ENCODE measurements at places on chromosomes 7 and 10.
A peak's percentile ranks its signal among the peaks of the same experiment; 100 is the strongest.

- no peak for DNase-seq
Measured at GRCh38 chr7:151238924-151239836, 6.9 kb downstream of the CHPF2 start.

- DNase-seq: no peak
Measured at GRCh38 chr7:88465600-88465999, 158.9 kb upstream of the STEAP4 start.

DNA sequence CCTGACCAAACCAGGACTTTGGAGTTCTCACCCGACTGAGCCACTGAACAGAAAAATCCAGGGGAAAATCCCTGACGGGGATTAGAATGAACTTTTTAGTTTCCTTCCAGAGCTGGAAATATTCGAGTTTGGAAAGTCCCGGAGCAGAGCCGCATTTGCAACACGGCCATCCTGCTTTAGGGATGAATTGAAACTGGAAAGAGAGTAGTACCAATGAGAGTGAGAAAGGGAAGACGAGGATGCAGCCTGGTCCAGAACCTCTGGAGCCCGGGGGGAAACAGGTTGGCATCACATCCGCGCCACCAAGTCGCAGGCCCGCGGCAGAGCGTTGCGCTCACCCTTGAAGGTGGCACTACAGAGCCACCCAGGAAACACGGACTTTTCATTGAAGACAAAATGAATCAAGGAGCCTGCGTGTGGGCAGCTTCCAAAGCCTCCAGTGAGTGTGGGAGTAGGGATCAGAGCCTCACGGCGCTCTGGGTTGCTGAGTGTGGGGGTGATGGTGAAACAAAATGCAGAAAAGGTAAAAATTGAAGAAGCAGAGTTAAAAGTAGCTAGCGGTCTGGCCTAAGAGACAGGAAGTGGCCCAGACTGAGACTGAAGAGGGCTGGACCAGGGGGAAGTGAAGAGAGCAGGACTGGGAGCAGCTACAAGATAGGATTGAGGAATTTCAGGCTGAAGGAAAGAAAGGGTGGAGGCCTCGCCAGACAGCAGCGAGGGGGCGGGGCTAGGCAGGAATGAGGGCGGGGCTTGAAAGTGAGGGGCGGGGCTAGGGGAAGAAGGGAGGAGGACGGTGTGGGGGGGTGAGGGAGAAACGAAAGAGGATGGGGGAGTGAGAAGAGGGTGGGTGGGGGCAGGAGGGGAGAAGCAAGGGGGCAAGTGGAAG lies 1.8 kb downstream of the SMURF1 start:
- DNase-seq: peak; percentile 63

DNA sequence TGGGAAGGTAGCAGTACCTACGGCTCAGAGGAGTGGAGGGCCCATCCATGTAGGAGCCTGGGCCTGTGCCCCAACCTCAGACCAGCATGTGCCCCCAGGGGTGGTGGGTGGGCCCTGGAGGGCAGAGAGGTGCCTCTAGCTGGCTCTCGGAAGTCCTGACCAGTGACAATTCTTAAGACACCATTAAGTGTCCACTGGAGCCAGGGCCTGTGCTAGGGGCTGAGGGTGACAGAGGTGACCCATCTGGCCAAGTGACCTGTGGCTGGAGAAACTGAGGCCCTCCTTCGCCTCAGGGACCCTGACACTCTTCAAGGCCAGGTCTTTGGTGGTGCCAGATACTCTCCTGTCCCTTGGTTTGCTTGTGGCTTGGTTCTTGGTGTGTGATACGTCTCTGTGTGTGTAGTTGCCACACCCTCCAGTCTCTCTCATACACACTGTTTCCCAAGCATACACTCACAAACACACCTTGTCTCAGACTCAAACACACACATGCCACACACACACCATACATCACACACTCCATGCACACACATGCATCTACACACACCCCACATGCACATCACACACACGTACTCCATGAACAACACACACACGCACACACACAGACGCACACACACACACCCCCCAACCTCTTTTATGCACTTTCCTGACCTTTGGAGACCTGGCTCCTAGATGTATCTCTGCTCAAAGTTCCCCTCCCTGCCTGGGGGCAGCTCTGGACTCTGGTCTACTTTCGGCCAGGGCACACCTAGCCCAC lies 897 bp upstream of the RAMP3 start:
- no peak for DNase-seq

DNA sequence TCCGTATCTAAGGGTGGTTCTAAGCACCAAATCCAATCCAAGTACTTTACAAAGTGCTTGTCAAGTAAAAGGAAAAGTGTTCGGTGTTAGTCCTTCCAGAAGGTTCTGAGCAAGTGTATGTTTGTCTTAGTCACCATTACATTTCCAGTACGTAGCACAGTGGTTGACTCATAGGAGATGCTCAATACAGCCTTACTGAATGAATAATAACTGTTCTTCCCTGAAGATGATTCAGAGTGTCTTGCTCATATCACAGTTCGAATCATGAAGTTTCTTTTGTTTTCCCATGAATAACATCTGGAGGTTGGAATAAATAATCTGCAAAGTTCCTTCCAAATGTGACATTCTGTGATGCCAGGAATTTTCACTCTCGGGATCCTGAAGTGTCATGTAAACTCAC lies 53.4 kb downstream of the WNT2 start:
- peak; percentile 34 for DNase-seq

DNA sequence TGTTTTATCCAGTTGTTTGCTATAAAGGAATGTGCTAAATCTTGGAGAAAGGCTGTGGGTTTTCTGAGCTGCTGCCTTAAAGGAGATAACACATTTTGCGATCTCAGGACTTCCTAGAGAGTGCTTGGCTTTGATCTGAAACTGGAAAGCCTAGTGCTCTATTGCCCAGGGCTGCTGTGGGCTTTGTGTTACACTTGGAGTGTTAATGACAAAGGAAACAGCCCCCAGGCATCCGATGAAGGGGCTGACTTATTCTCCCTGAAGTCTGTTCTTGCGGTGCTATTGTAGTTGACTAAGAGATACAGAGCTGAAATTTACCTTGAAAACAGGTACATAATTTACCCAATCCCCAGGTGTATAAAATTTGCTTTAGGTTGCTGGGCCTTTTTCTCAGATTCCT lies 74.5 kb downstream of the SND1 start:
- no peak for DNase-seq

GRCh38 chr10:25280573-25280972 lies 105.8 kb downstream of the GPR158 start:
- DNase-seq: no peak
